ENCODE measurements at places on chromosomes 16 and 17.

DNA sequence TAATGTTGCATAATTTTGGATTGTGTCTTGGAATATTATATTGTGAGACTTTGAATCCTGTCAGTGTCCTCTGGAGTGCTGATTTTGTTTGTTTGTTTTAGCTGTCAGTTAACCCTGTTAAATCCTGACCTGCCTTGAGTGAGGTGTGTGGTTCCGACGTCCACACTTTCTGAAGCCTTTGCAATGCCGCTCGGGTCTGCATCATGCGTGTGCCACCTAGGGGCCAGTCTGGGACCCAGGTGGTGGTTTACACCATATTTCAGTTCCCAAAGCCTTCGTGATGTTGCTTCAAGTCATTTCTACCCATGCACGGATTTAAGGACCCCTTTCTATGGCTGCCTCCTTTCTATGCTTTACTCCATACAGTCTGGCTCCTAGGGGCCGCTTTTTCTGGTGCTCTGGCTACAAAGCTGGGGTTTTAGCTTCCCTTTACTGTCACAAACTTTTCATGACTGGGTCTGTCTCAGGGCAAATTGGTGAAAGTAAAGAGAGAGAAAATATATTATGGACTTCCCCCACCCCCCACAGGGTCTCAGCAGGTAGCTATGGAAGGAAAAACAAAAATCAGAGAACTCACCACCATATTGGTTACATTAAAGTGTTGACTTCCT, 11.4 kb upstream of the OR4D1 start:
- DNase-seq = no peak

DNA sequence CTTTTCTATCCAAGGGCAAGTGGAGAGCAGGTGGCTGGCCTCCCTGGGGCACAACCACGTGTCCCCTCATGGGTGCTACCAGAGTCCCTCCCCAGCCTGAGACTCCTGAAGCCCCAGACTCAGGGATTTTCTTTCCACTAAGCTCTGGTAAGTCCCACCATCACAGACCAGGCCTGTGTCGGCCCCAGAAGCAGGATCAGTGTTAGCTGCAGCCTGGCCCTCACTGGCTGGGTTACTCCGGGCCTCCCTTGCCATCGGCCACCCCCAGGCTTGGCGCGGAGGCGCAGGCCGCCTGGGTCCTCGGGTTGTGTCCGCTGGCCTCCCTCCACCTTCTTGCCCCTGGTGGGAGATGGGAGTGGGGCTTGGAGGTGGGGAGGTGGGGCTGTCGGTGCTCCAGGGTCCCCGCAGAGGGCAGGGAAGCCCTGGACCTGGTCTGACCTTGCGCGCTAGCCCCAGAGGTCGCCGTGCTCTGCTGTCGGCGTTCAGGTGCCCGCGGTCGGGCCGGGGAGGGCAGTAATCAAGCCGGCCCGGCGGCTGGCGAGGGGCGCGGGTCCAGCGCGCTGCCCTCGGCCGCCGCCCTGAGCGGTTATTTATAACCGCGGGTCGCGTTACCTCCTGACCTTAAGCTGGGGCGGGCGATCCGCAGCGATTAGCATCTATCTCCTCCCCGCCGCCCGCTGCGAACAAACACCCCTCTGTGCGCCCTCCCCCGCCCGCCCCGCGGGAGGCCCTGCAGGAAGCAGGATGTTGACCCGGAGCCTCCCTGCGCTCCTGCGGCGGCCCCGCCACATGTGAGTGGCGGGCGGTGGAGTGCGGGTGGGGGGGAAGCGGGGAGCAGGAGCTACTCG, 78.1 kb upstream of the TOB1 start:
- peak; percentile 24 for DNase-seq

DNA sequence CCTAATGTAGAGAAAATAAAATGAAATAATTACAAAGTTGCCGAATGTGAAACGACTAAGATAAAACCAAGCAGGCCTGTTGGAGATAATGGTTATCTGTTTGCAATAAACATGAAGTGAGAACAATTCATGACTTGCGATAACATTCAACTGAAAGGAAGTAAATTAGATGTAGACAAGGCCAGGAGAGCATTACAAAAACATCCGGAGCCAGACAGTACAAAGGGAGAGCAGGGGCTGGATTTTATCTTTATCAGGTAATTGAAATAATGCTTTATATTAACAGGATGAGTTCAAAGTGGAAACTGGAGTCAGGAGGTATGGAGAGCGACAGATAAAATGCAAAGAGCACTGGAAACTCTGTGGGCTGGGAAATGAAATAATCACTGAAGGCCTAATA, 265.6 kb upstream of the GOT2 start:
- DNase-seq = no peak

GRCh38 chr16:75495076-75495674, at the start of gene CHST6:
TSS of gene CHST6 (minus strand) at chr16:75495441. CDS start at chr16:75479828, 15,613 bp downstream.
- no peak for DNase-seq

GRCh38 chr17:67470163-67470562, 93.1 kb downstream of the PITPNC1 start:
- DNase-seq = no peak

GRCh38 chr17:21058098-21058893, 15.5 kb upstream of the USP22 start:
- DNase-seq = no peak

GRCh38 chr16:84460406-84461028, 43.9 kb downstream of the MEAK7 start:
- DNase-seq = no peak

GRCh38 chr16:48053418-48053745, 102.4 kb downstream of the ABCC12 start:
- DNase-seq = no peak
